ENCODE measurements at places on chromosomes 1 and 21. TPM values are rescaled to one million over a fixed set of nuclear protein-coding genes. Genes with fewer than 3 reads are reported as not detected.
A peak's percentile ranks its signal among the peaks of the same experiment; 100 is the strongest.

- DNase-seq: no peak
These were observed 19.9 kb upstream of the POU2F1 start for GRCh38 chr1:167200749-167201148.

SPRR2G gene
- not detected for total RNA-seq

DNA sequence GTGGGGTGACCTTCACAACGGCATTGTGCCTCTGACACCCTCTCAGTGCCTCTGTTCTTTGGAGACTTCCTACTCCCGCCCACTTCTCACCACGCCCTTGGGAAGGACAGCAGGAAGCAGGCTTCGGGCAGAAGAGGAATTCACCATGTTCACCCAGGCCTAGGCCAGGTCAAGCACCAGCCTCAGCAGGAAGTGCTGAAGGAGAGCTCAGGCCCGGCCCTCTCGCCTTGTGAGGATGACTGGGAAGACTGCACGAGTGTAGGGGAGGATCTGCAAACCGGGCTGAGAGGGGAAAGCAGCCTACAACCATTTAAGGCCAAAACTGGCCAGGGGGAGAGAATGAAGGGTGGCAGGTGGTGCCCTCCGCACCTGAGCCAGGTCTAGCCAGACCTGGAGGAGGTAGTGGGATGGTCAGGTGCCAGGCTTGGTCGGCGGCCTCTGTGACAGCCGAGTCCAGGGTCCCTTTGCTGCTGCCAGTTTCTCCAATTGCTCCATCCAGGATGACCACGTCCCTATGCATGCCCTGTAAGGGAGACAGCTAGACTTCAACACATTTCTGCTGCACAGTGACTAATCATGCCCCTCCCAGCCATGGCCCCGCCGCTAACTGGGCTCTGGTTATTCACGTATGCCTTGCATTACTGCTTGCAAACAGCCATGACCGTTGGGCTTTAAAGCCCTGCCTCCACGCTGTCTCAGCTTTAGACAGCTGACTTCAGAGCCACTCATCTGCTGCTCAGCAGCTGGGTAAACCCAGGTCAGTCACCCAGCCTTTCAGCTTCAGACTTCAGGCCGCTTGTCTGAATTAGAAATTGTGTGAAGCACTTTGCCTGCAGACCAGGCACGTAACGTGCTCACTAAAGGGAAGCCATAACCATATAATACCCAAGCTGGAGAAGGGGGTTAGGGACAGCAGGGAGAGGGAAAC, 8.9 kb downstream of the MRTO4 start:
- DNase-seq: peak; percentile 40

UBL4B gene
- total RNA-seq: not detected

TBX19 gene
- total RNA-seq: 1.8 TPM

AIM2 gene
- 3.6 TPM for total RNA-seq

DNA sequence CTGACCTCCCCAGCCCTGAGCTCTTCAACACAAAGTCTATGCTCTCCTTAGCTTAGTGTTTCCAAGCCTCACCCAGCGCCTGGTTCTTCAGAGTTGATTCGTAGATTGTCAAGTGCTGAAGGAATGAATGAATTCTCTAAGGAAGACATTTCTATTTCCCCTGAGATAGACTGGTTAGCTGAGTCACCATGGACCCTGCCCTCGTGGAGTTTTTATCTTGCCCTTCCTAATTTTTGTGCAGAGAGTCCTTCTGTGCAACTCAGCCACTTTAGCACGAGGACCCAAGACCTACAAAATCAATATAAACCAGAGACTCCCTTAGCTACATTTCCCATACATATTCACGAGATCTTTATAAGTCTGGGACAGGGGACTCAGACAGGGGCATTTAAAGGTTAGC, 2.6 kb upstream of the CD244 start:
- DNase-seq: no peak

C1QC gene
- 378 TPM for total RNA-seq

DNA sequence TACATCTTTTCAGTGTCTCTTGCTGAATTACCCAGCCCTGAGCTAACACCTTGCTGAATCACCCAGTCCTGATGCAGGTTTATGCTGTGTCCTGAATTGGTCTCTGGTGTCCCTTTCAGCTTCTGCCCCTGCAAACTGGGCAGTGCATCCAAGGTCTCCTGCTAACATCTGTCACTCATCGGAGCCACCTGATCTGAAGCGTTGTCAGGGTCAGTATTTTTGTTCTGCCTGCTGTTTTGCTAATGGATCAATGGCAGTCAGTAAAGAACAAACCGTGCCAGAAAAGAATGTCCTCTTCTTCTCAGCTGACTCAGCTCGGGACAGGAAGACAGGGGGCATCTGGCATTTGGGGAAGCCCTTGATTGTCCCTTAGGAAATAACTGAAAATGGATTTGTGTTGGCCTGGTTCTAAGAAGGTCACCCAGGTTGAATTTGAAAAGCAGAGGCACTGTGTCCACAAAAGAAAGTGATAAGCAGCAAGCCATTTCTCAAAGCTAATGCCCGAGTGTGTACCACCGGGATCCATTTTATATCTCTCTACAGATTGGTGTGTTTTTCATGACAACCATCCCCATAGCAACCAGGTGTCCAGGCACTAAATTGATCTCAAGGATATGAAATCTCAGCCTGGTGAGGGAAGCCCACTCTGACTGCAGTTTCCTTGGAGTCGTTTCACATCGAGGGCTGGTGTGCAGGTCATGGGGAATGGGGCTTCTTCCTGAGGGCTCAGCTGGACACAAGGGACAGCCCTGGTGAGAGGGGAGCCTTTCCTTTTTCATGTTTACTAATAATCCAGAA, 109.7 kb upstream of the IRF2BP2 start:
- DNase-seq: no peak

UMODL1 gene
- total RNA-seq: 0.10 TPM

- no peak for DNase-seq
These were observed 16.8 kb downstream of the LAMC1 start for GRCh38 chr1:183039985-183040447.

DNA sequence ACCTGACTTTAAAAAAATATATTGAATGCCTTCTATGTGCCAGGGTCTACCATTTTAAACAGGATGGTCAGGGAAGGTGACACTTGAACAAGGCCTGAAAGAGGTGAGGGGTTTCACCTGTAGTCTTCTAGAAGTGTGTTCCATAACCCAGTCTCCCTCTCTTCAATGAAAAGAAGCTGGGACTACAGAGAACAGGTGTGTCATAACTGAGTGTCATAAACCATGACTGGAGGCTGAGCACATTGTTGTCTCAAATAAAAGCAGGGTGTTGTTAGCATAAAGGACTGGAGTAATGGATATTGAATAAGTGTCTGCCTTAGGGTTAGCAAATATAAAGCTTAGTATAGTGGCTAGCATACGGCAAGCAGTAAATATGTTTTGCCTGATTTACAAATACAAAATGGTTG, 65.4 kb downstream of the SYDE2 start:
- DNase-seq: no peak

Data from left lung (tissue), 14 donors.